Stimulated activated CD8-positive, alpha-beta memory T cell treated with anti-CD3 and anti-CD28 coated beads, Interleukin-7, amount 100 ng/mL, for 1 hour (primary cell): ENCODE measurements at places on chromosomes 7 and 10.

- DNase-seq, result no peak
Observed at GRCh38 chr10:46050941-46051623, 5.0 kb upstream of the MSMB start.

GRCh38 chr7:148712678-148713329, 14.1 kb downstream of the CUL1 start:
- no peak for DNase-seq

- DNase-seq, result no peak
Observed at GRCh38 chr7:148266795-148267194, 323.8 kb upstream of the C7orf33 start.

GRCh38 chr7:96417784-96418183, 95.9 kb upstream of the SLC25A13 start:
- no peak for DNase-seq

DNA sequence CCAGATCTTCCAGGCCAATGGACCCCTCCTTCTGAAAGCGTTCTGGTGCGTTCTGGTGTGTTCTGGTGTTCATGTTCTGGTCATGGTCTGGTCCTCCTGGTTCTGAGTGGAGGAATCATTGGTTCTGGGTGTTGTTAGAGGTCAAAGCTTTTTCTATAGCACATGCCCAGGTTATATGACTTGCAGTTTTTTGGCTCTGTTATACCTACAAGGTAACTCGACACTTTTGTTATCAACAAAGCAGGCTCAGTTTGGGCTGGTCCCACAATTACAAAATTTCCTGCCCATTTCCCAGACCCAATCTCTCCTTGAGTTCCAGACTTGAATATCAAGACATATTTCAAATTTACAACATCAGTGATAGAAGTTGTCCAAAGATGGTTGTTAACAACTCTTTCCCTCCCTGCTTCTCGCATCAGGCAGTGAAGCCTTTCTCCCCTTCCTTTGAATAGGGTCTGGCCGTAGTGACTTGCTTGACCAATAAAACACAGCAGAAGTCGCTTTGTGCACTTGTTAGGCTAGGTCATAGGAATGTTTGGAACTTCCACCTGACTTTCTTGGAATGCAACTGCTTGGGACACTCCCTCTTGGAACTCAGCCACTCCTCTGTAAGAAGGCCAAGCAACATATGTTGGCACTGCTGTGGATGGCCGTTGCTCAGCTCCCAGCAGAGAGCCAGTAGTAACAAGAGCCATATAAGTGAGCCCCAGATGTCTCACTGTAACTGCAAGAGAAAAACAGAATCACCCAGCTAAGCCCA, 83.1 kb upstream of the STEAP1B start:
- DNase-seq, result no peak

- no peak for DNase-seq
Observed at GRCh38 chr10:121527690-121528089, 70.6 kb downstream of the FGFR2 start.

- DNase-seq, result no peak
Observed at GRCh38 chr10:73228247-73228646, 18.8 kb downstream of the DNAJC9 start.

DNA sequence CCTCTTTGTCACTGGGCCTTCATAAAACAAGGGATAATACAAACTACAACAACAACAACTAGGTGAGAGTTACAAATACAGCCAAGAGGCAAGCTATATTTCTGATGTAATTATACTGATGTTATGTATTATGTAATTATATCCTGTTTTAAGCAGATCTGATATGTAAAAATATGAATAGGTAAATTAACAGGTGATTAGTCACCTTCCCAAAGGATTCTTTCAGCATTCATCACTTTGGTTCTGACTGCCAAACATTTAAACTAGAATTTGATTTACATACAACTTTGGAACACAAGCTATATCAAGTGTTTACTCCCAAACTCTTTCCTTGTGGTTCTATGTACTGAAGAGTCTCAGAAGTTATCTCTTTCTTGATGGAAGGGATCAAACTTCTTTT, 53.7 kb downstream of the BEND7 start:
- no peak for DNase-seq

- DNase-seq, result no peak
Observed at GRCh38 chr10:68090586-68090985, 15.5 kb upstream of the HERC4 start.

DNA sequence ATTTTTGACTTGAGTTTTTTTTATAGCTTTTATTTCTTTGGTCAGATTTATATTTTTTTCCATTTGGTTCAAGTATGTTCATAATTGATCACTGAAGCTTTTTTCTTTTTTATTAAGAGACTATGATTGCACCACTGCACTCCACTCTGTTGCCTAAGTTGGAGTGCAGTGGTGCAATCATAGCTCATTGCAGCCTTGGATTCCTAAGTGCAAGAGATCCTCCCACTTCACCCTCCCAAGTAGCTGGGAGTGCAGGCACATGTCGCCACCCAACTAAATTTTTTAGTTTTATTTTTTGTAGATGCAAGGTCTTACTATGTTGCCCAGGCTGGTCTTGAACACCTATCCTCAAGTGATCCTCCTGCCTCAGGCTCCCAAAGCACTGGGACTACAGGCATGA, 97.7 kb upstream of the KIF5B start:
- no peak for DNase-seq

DNA sequence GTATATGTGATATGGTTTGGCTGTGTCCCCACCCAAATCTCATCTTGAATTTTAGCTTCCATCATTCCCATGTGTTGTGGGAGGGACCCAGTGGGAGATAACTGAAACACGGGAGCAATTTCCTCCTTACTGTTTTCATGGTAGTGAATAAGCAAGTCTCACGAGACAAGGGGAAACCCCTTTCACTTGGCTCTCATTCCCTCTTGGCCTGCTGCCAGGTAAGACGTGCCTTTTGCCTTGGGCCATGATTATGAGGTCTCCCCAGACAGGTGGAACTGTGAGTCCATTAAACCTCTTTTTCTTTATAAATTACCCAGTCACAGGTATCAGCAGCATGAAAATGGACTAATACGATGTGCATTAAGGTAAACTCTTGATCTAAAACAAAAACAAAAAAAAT, 357.1 kb upstream of the AOAH start:
- no peak for DNase-seq

GRCh38 chr7:1109581-1110310, 21.8 kb downstream of the GPER1 start:
- no peak for DNase-seq

DNA sequence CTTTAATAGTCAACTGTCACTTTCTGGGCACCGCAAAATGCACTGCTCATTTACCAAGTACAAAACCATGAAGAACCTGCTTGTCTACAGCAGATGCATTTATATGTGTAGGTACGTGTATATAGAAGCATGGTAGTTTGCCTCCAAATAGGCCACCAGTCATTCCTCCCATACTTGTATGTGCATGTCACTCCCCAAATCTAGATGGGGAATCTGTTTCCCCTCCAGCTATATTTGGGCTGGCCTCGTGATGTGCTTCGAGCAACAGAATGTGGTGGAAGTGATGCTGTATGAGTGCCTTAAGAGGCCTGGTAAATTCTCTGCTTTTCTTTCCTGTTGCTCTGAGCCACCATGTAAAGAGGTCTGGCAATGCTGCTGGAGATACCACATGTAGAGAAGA, 47.1 kb downstream of the PSMC2 start:
- no peak for DNase-seq

DNA sequence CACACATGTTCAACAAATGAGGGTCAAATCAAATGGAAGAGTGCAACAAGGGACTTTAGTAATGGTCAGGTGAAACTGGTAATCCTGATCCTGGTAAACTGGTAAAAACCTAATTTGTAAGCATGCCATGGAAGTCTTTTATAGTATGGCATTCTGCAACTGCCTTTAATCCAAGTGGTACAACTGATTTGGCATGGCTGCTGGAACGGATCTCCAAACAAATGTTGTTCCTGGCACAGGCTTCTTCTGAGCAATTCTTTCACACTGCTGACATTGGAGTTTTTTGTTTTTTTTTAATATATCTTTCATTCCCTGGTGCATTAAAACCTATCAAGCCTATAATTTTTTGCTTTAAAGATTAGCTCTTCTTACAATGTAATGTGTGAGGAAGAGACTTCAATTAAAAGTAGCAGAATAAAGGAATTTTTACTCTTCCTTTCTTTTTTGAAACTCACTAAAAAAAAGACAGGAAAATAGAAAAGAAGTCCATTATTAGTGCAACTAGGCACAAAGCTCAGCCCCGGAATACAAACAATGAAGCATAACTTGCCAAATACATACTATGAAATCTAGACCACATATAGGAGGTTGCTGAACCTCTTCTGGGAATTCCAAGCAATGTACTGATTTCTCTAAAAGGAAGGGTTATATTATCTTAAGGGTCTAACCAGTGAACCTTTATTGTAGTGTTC, 79.3 kb upstream of the OIT3 start:
- no peak for DNase-seq

DNA sequence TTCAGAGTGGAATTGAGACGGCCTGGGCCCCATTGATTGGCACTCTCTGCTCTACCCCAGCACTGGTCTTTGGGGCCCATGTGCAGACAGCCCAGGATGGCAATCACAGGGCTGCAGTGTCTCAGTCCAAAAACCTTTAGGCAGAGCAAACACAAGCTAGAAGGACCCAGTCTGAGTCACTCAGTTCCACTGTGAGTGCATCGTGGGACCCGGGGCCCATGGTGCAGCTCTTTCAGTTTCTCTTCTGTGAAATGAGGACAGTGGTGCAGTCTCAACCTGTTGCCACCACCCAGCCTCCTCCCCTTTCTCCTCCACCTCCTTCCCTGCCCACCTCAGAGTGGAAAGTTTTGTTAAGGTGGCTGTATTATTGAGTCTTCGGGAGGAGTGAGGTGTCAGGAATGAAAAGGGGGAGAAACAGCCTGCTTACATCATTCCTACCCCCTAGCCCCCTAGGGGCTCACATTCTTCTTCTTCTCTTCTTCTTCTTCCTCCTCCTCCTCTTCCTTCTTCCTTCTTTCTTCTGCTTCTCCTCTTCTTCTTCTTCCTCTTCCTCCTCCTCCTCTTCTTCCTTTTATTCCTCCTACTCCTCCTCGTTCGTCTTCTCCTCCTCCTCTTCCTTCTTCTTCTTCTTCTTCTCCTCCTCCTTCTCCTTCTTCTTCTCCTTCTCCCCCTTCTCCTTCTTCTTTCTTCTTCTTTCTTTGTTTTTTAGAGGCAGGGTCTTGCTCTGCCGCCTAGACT, 19.5 kb upstream of the CARD11 start:
- DNase-seq, result peak; percentile 35

DNA sequence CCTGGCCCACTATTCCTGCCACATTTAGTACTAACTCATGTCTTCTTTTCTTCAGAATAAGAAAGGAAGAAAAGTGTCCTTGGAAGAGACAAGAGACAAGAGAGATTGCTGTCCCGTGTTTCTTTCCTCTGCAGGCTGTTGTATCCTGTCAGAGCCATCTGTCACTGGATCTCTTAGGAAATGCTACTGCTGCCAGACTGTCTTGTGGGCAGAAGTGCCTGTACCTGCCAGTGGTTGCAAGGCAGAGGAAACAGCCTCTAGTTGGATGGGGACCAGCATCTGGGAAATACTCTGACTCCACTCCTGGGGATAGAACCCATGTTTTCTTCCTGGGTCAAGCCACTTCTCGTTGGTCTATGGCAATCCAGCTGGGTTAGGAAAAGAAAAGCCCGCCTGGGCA, 16.7 kb upstream of the MAP3K8 start:
- DNase-seq, result no peak

DNA sequence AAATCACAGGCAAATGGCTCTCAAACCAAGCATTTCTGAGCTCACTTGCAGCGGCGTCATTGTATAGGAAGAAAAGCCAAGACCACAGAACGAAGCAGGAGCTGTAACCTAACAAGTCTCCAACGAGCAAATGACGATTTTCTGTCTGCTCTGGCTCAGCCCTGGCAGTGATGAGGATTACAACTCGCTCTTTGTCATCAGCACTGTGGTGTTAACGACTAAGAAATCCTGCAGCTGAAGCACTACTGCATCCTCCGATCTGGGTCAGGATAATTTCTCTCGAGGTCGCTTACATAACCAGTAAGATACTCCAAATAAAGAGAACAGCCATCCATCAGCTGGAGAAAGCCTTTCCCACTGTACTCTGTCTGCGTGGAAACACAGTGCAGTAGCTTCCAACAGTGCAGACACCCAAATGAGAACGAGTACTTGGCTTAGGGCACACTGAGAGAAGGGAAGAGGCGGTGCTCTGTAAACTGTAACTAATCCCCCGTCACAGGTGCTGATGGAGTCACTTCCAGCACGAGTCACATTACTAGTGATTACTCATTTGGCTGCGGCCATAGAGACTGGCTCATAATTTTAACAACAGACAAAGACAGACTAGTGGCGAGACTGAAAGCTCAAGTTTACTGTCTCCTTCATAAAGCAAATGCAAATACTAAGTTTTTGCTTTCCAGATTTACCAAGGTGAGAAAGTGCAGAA, 135.8 kb downstream of the NRBF2 start:
- DNase-seq, result peak; percentile 55

DNA sequence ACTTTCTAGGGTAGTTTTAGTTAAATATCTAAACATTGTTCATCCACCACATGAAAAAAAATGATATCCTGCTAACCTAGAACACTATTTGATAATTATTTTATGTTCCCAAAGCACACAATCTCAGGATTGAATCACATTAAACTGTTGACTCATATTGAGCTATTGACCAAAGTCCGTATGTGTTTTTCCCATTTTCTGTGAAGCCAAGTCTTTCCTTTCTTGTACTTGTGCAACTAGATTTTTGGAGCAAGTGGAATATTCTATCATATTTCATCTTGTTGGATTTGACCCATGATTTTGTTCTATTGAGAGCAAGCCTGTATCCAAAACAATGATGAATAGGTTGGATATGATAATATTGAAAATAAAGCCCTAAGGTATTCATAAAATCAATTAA, 164.6 kb downstream of the SKAP2 start:
- no peak for DNase-seq

- DNase-seq, result no peak
Observed at GRCh38 chr10:86964061-86964846, 4.0 kb upstream of the ADIRF start.

- no peak for DNase-seq
Observed at GRCh38 chr7:36748017-36748487, 23.8 kb upstream of the AOAH start.

- DNase-seq, result no peak
Observed at GRCh38 chr7:99562832-99563231, 4.4 kb downstream of the ZNF655 start.

DNA sequence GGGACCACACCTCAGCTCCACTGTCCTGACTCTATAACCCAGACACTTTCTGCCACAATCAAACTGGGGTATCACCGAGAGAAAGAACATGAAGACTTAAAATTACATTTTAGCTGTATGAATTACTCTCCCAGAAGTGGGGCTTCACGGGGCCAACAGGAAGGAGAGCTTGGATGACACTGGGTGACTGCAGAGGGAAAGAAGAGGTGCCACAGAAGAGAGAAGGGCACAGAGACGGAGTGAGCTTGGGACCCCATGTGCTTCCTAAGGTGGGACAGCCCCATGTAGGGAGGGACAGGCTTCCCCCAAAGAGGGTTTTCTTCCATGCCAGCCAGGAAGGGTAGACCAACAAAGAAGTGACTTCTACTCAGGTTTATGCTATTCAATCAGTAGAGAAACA, 162.0 kb upstream of the RHEB start:
- no peak for DNase-seq

GRCh38 chr10:48487244-48487643, 117.6 kb downstream of the ARHGAP22 start:
- DNase-seq, result no peak
